Stimulated activated CD4-positive, alpha-beta T cell treated with anti-CD3 and anti-CD28 coated beads, Interleukin-1b, Interleukin-23, amount 100 ng/mL, for 48 hours (primary cell): ENCODE measurements at places on chromosomes 1 and 21.

GRCh38 chr1:85093644-85094043 lies 45.3 kb upstream of the MCOLN3 start:
- no peak for DNase-seq

DNA sequence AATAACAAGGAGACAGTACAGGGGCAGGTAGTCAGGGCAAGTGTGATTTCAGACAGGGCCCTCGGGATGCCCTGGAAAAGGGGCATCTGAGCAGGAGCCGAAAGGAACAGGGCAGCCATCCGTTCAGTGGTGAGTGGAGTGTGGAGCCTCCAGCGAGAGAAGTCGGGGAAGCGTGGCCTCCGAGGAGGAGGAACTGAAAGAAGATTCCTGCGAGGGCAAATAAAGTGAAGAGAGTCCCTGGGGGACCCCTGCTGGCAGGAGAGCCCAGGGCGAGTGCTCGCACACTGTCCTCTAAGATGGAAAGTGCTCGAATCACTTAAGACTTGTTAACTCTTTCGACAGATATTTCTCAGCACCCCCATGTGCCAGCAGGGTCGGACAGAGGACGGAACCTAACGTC lies 3.5 kb upstream of the UTS2 start:
- no peak for DNase-seq

DNA sequence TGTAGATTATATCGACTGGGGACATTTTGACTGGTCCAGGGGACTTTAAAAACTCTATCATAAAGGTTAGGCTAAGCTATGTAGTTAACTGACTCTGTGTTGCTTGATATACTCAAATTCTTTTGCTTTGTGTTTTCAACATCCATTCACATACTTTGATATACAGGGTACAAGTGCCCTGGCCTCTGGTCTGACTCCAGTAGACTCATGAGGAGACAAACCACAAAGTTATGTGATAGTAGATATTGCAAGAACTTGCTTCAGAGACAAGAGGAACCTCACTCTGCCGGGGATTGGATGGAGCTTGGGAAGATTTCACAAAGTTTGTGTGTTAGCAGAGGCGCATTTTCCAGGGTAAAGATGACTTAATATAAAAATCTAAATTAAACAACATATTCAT lies 1.3 kb downstream of the GORAB start:
- no peak for DNase-seq

GRCh38 chr21:31992391-31992790 lies 119.6 kb downstream of the HUNK start:
- DNase-seq = no peak

- DNase-seq = no peak
Measured at GRCh38 chr1:47624531-47624930, 186.7 kb downstream of the FOXD2 start.
